ENCODE measurements at places on chromosomes 13 and 19. TPM values are rescaled to one million over a fixed set of nuclear protein-coding genes. Genes with fewer than 3 reads are reported as not detected.

DNA sequence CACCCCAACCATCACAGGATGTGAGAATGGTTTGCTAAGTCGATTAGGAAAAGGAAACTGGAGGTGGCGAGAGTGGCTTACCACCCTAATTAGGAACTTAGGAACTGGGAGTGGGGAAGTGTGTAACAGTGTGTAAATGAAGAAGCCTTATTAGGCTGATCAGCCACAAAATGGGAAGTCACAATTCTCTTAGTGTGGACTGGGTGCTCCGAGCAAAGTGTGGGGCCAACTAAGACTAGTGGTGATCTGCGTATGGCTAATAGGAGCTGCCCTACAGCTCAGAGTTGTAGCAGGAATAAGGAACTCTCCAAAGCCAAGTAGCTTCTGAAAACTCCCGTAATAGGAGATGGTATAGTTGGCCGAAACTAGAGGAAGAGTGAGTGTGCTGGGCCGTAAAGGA, 7.6 kb downstream of the SIGLEC11 start:
- H3K4me1 ChIP-seq = no peaks in the 10 kb centered on the region
- peaks cover 3% of the 10 kb centered on the region for H3K27me3 ChIP-seq
- H3K27ac ChIP-seq = no peak overlapping the region
- DNase-seq = no peak
- no peaks in the 10 kb centered on the region for H3K36me3 ChIP-seq

DNA sequence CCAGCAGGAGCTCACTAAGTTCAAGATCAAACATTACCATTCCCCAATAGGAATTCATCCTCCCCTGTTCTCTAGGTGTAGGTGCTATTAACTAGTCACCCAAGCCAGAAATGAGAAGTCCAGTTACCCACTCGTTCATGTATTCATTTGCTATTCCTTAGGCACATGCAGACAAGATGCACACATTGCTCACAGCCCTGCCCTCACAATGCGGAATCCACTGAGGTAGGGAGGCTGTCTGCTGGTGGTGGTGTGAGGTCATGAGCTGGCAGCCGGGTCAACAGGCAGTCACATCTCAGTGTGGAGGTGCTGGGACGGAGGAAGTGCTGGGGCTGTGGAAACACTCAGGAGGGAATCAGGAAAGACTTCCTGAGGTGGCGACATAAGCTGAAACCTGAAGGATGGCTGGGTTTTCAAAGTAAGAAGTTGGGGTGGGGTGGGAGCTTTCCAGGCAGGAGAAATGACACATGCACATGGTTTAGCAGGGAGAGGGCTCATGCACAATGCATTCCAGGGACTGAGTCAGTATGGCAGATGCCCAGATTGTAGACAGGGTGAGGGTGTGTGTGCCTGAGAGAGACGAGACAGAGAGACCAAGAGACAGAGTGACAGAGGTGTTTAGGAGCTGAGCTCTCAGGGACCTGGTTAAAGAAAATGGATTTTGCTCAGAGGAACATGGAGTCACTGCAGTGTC, 117.6 kb downstream of the USP12 start:
- H3K27me3 ChIP-seq = no peaks in the 10 kb centered on the region
- H3K4me1 ChIP-seq = peaks cover 20% of the 10 kb centered on the region
- no peak overlapping the region for H3K4me3 ChIP-seq
- peak overlapping the region; percentile 58 for H3K27ac ChIP-seq
- peak; percentile 86 for DNase-seq

DNA sequence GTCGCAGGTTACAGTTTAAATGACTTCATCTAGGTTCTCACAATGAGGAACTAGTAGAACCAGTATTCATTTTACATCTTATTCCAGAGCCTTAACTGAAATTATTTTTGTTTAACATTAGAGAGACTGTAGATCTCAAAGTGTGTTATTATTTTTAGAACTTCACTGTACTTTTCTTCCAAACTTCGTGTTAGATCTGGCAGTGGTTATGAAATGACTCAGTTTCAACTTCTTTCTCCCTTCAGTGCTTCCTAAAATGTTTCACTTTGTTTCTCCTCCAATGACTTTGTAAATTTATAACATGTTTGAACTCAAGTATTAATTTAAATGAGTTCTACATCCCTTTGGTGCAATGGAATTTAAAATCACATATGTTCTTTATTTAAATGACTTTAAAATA, 139.3 kb downstream of the PCDH9 start:
- no peaks in the 10 kb centered on the region for H3K4me1 ChIP-seq
- no peaks in the 10 kb centered on the region for H3K27me3 ChIP-seq
- no peak overlapping the region for H3K27ac ChIP-seq
- H3K4me3 ChIP-seq = no peak overlapping the region
- DNase-seq = peak; percentile 28

TEX26 gene
- not detected for total RNA-seq

LILRB1 gene
- not detected for total RNA-seq

FFAR1 gene
- not detected for total RNA-seq

DNA sequence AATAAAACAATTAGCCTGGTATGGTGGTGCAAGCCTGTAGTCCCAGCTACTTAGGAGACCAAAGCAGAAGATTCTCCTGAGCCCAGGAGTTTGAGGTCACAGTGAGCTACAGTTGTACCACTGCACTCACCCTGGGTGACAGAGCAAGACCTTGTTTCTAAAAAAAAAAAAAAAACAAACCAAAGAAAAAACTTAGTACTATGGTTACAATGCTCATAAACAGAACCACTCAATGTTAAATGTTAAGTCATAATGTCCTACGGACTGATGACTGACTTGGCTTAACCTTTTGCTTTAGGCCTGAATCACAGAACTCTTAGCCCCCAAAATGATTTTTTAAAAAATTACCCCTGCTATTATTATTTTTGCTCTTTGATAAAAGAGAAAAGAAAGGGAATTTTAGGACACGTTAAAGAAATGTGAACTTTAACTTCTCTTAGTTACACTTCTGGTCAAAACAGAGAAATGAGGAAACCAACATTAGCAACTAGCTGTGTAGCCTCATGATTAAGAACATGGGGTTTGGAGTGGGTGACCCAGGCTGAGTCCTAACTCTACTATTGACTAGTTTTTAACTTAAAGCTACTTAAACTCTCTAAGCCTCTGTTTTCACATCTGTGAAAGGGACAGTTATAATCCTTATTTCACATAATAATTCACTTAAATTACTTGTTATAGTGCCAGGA, 13.7 kb upstream of the ELF1 start:
- no peaks in the 10 kb centered on the region for H3K4me1 ChIP-seq
- H3K4me3 ChIP-seq = no peak overlapping the region
- H3K27me3 ChIP-seq = no peaks in the 10 kb centered on the region

GRCh38 chr13:99677116-99677951, 176.1 kb downstream of the TM9SF2 start:
- H3K27ac ChIP-seq = no peak overlapping the region
- H3K4me3 ChIP-seq = no peak overlapping the region
- no peak for DNase-seq
- no peaks in the 10 kb centered on the region for H3K4me1 ChIP-seq
- no peaks in the 10 kb centered on the region for H3K36me3 ChIP-seq

- no peaks in the 10 kb centered on the region for H3K27me3 ChIP-seq
- no peak for DNase-seq
- no peak overlapping the region for H3K4me3 ChIP-seq
- no peaks in the 10 kb centered on the region for H3K4me1 ChIP-seq
- H3K36me3 ChIP-seq = no peaks in the 10 kb centered on the region
- no peak overlapping the region for H3K27ac ChIP-seq
Measured at GRCh38 chr19:6568816-6569215, 22.1 kb downstream of the CD70 start.

- DNase-seq = peak; percentile 69
- H3K27ac ChIP-seq = no peak overlapping the region
- no peaks in the 10 kb centered on the region for H3K36me3 ChIP-seq
- no peak overlapping the region for H3K4me3 ChIP-seq
- peaks cover 22% of the 10 kb centered on the region for H3K4me1 ChIP-seq
Measured at GRCh38 chr19:40592170-40592569, 9.0 kb upstream of the LTBP4 start.

- H3K36me3 ChIP-seq = no peaks in the 10 kb centered on the region
- H3K27me3 ChIP-seq = no peaks in the 10 kb centered on the region
- H3K4me1 ChIP-seq = peaks cover 11% of the 10 kb centered on the region
- no peak for DNase-seq
- H3K4me3 ChIP-seq = no peak overlapping the region
- no peak overlapping the region for H3K27ac ChIP-seq
Measured at GRCh38 chr19:56123266-56123891, 2.3 kb upstream of the ZNF787 start.

DNA sequence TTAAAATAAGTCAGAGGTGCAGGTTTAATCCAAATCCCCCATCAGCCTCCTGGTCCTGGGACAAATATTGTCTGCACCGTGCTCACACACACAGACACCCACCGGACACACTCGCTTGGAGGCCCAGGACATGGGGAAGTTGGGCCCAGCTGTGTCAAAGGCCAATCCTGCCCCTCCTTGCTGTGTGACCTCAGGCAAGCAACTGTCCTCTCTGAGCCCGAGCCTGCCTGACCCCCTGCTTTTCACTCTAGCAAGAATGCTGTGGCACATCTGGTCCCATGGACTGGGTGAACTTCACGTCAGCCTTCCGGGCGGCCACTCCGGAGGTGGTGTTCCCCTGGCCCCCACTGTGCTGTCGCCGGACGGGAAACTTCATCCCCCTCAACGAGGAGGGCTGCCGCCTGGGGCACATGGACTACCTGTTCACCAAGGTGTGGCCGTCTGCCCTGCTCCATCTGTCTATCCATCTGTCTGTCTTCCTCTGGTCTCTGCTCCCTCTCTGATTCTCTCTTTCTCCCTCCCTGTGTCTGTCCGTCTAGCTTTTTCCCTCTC, 9.3 kb downstream of the UPK1A start:
- no peak for DNase-seq
- no peak overlapping the region for H3K4me3 ChIP-seq
- H3K27ac ChIP-seq = no peak overlapping the region
- no peaks in the 10 kb centered on the region for H3K4me1 ChIP-seq

DNA sequence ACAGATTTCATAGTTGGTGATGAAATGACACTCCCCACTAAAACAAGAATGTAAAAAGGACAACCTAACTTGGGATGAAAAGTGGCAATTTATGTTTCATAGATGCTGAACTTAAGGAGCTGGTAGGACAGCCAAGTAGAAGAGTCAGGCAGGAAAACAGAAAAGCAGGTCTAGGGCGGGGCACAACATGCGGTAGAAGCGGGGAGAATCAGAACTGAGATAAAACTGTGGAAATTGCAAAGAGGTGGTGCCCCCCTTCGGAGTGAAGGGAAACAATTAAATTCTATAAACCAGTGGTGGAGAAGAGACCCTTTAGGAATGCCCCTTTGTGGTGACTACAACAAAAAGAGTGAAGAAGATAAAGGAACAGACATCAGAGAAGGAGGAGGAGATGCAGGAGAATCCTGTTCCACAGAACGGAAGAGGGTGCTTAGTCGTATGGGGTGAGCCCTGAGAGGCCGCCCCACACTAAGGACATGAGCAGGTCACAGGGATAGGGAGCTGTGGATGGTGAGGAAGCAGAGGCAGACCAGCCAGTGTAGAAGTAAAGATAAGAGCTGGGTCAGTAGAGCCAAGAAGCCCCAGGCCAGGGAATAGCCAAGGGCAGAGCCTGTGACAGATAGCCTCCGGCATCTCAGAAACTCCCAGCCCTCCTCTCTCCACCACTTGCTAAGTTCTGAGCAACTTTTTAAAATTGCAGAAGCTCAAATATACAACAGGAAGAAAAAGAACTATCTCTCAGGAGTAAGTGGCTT, 100.3 kb upstream of the DOCK9 start:
- H3K27ac ChIP-seq = no peak overlapping the region
- H3K4me1 ChIP-seq = no peaks in the 10 kb centered on the region
- H3K27me3 ChIP-seq = no peaks in the 10 kb centered on the region
- H3K36me3 ChIP-seq = no peaks in the 10 kb centered on the region

STRN4 gene
- 80.8 TPM for total RNA-seq

DNA sequence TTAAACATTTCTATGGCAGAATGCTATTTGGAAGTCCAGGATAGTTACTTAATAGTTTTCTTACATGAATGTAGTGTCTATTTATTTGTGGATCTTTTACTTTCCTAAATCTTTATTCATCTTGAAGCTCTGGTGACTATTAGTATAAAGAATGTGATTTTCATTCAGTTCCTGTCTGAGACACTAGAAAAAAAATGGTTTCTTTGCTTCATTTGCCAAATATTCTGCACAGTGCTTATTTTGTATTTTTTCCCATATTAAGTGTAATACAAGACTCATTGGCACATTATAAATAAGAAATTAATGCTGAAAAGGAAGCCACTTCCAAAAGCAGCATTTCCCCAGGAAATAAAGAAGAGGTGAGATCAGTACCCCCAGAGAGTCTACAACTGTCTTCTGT, 109.8 kb downstream of the POSTN start:
- H3K27ac ChIP-seq = peak overlapping the region; percentile 49
- peak; percentile 71 for DNase-seq
- H3K4me1 ChIP-seq = peaks cover 39% of the 10 kb centered on the region
- no peaks in the 10 kb centered on the region for H3K27me3 ChIP-seq

- DNase-seq = no peak
- H3K4me1 ChIP-seq = no peaks in the 10 kb centered on the region
- no peak overlapping the region for H3K4me3 ChIP-seq
- H3K27ac ChIP-seq = no peak overlapping the region
- no peaks in the 10 kb centered on the region for H3K36me3 ChIP-seq
- H3K27me3 ChIP-seq = no peaks in the 10 kb centered on the region
Measured at GRCh38 chr13:43629691-43630480, 156.9 kb downstream of the ENOX1 start.

DNA sequence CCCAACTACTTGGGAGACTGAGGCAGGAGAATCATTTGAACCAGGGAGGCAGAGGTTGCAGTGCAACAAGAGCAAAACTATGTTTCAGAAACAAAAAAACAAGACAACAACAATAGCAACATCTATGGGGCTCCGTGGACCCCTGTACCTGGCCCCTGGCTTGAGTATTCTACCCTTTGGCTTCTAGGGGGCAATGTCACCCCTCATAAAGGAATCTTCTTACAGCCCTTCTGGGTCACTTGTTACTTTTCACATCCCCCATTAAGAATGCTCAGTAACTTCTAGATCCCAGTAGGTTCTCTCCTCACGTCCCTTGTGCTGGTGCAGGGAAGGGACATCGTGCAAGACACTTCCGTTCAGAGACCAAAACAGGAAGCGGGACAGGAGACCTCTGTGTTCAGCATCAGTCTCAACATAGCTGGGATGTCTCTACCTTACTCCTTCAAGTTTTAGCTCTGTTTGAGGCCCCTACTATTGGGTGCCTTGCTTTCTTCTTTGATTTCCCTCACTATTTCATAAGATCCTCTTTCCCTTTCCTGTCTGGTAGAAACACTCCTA, 218.1 kb upstream of the ARGLU1 start:
- H3K36me3 ChIP-seq = no peaks in the 10 kb centered on the region
- no peak for DNase-seq
- no peaks in the 10 kb centered on the region for H3K27me3 ChIP-seq
- H3K4me3 ChIP-seq = no peak overlapping the region

Data from astrocyte (in vitro differentiated cells and primary cell).